ENCODE measurements at places on chromosomes 11 and 22.
A peak's percentile ranks its signal among the peaks of the same experiment; 100 is the strongest.

DNA sequence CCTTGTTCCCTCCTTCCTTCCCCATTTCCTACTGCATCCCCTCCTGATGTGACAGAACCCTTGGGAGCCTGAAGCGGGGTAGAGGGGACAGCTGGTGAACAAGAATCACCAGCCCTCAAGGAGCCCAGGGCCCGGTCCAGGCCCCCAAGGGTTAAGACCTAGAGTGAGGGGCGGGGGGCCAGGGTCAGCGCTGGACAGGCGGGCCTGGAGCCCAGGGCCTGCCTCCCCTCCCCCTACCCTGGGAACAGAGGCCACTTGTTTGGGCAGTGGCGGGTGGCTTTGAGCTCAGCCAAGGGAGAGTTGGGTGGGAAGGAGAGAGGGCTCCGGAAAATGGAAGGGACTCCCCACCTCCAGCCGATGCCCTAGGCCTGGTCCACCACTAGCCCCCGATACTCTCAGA, 2.1 kb downstream of the ARAP1 start:
- DNase-seq: no peak

GRCh38 chr11:77127920-77128691, at the start of gene MYO7A:
MYO7A (plus strand) TSS chr11:77128246; CDS start chr11:77130635, 2,389 bp downstream.
- DNase-seq: peak; percentile 86

DNA sequence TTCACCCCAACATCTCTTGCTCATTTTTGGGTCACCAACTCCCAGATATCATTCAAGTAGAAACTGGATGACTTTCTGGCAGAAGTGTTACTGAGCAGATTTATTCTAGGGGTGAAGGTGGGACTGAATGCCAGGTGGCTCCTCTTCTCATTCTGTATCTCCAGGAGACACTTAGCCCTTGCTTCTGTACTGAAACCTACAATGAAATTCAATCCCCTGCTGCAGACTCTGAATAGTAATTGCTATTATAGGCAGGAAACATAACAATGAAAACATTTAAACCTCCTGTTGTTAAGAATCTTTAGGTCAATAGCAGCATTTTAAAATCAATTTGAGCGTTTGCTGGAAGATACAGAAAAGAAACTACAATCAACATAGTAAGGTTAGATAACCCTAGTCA, 879.4 kb upstream of the TENM4 start:
- no peak for DNase-seq

GRCh38 chr22:37571258-37571991, 8.5 kb downstream of the LGALS2 start:
- no peak for DNase-seq

GRCh38 chr11:90699791-90700400, 477.0 kb upstream of the CHORDC1 start:
- no peak for DNase-seq

GRCh38 chr11:75813622-75814039, 1.4 kb upstream of the UVRAG start:
- DNase-seq: no peak

GRCh38 chr22:48628891-48629543, 1198.7 kb downstream of the BRD1 start:
- no peak for DNase-seq

GRCh38 chr22:24063361-24063760, 52.3 kb downstream of the CABIN1 start:
- DNase-seq: no peak

GRCh38 chr11:88297863-88298262, 39.7 kb downstream of the CTSC start:
- no peak for DNase-seq

DNA sequence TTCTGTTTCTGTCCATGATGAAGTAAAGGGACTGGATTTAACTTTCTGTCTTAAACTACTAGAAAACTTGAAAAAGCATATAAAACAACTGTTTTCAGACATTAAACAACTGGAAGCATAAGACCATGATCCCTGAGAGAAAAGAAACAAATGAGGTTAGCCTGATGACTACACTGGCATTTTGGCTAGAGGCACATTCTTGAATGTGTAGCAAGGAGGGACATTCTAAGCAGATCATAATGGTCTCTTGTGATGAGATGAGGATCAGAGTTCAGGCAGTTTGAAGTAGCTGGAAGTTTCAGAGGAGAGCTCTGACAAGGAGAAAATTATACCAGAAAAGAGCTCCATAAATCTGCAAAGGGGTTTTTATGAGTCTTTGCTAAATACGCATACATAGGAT, 75.4 kb downstream of the AASDHPPT start:
- DNase-seq: no peak

DNA sequence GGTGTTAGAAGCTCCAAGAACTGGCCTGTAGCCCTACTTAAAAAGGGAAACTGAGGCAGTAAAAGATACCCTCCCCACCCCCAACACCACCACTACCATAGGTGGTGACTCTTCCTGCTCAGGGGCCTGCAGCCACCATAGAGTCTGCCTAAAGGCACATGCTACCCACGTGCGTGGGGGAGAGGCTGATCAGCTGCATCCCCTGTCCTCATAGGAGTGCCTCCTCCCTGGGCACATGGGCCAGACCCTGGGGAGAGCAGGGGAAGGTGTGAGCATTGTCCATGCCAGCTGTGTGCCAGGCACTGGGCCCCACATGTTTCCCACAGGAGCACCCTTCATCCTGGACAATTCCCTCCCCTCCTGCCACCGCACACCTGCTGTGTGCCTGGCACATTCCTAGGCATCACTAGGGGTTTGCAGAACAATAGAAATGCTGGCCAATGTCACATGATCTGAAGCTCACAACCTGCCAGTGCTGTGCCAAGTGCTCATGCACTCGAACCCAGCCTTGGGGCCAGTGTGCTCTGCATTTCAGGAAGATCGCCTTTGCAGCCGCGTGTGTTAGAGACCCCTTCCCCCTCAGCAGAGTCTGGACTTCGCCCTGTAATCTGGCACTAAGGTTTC, 41.7 kb upstream of the GCAT start:
- no peak for DNase-seq

- peak; percentile 17 for DNase-seq
These were observed 112.4 kb downstream of the LDLRAD3 start for GRCh38 chr11:36056160-36056751.

- no peak for DNase-seq
These were observed 401.6 kb upstream of the CCDC90B start for GRCh38 chr11:83687787-83688186.

- no peak for DNase-seq
These were observed 66.2 kb downstream of the EFCAB6 start for GRCh38 chr22:43745783-43746356.

Data from HuH-7.5 (cell line).